ENCODE measurements at places on chromosomes 2 and 18. TPM values are rescaled to one million over a fixed set of nuclear protein-coding genes. Genes with fewer than 3 reads are reported as not detected.

DNA sequence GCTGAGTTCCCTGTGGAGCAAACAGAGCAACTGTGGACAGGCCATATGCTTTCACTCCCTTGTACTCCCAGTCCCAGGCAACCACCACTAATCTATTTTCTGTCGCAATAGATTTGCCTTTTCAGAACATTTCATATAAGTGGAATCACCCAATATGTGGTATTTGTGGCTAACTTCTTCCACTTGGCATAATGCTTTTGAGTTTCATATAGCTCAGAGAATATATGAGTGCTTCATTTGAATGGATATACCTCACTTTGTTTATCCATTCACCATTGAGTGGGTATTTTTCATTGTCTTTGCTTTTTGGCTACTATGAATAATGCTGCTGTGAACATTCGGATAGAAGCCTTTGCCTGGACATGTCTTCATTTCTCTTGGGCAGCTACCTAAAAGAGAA is 151.9 kb downstream of the CERS6 start:
- H3K4me1 ChIP-seq, result peaks cover 13% of the 10 kb centered on the region
- H3K27ac ChIP-seq, result no peak overlapping the region
- H3K36me3 ChIP-seq, result peaks cover 37% of the 10 kb centered on the region
- H3K4me3 ChIP-seq, result no peak overlapping the region
- no peaks in the 10 kb centered on the region for H3K27me3 ChIP-seq
- no peak for DNase-seq

LYPD6 gene
- not detected for total RNA-seq

MAP3K19 gene
- not detected for total RNA-seq

DAW1 gene
- total RNA-seq, result not detected

RGPD4 gene
- total RNA-seq, result not detected

Measured in activated CD4-positive, alpha-beta T cell treated with anti-CD3 and anti-CD28 coated beads, Interleukin-2, amount 10 ng/mL, durations not matched to agents 7 days and 5 days (primary cell).